ENCODE measurements at places on chromosomes 13 and 19. TPM values are rescaled to one million over a fixed set of nuclear protein-coding genes. Genes with fewer than 3 reads are reported as not detected.

JOSD2 gene
- total RNA-seq: 40.4 TPM

CPAMD8 gene
- total RNA-seq: 54.3 TPM

NDUFB7 gene
- 121 TPM for total RNA-seq

PTPRS gene
- total RNA-seq: 107 TPM

CADM4 gene
- 8.1 TPM for total RNA-seq

SPRED3 gene
- 0.62 TPM for total RNA-seq

RFPL4AL1 gene
- total RNA-seq: not detected

KLK10 gene
- total RNA-seq: 5.7 TPM

APOE gene
- total RNA-seq: 447 TPM

SPACA4 gene
- not detected for total RNA-seq

CLDN10 gene
- total RNA-seq: 1.6 TPM

FRY gene
- 93.7 TPM for total RNA-seq

ZNF470 gene
- 3.5 TPM for total RNA-seq

COL5A3 gene
- total RNA-seq: 8.9 TPM

USPL1 gene
- 14.9 TPM for total RNA-seq

ZNF548 gene
- 19.6 TPM for total RNA-seq

LPAR6 gene
- total RNA-seq: 25.7 TPM

CGB3 gene
- not detected for total RNA-seq

KLK12 gene
- total RNA-seq: 1.9 TPM

TNFRSF19 gene
- 21.1 TPM for total RNA-seq

C1QTNF9 gene
- not detected for total RNA-seq

CD37 gene
- total RNA-seq: 175 TPM

CACNG6 gene
- total RNA-seq: 2.2 TPM

SIGLEC6 gene
- 6.5 TPM for total RNA-seq

CACNG7 gene
- total RNA-seq: not detected

MYO1F gene
- total RNA-seq: 162 TPM

CYSLTR2 gene
- total RNA-seq: 2.6 TPM

TGDS gene
- total RNA-seq: 10.5 TPM

ZIK1 gene
- 2.9 TPM for total RNA-seq

MEDAG gene
- 7.2 TPM for total RNA-seq

PNKP gene
- total RNA-seq: 78.0 TPM

FOSB gene
- total RNA-seq: 18.0 TPM

PRODH2 gene
- not detected for total RNA-seq

PLPP2 gene
- total RNA-seq: 11.7 TPM

FIZ1 gene
- total RNA-seq: 14.3 TPM

C1QTNF9B gene
- total RNA-seq: not detected

THSD8 gene
- 1.5 TPM for total RNA-seq

CEACAM16 gene
- not detected for total RNA-seq

NCCRP1 gene
- 0.86 TPM for total RNA-seq

SLC10A2 gene
- not detected for total RNA-seq

SLC17A7 gene
- 0.56 TPM for total RNA-seq

ZFP14 gene
- total RNA-seq: 7.7 TPM

SMIM24 gene
- not detected for total RNA-seq

ZNF628 gene
- 7.1 TPM for total RNA-seq

SBK2 gene
- not detected for total RNA-seq

ZNF587B gene
- total RNA-seq: 12.5 TPM

HOMER3 gene
- total RNA-seq: 20.5 TPM

CBLC gene
- 2.3 TPM for total RNA-seq

PDE4C gene
- total RNA-seq: 9.6 TPM

ZNF600 gene
- 14.9 TPM for total RNA-seq

DMRTC2 gene
- total RNA-seq: not detected

TRIM13 gene
- total RNA-seq: 31.1 TPM

CGB5 gene
- not detected for total RNA-seq

TNFSF11 gene
- not detected for total RNA-seq

RNF225 gene
- total RNA-seq: not detected

SHISA2 gene
- 19.0 TPM for total RNA-seq

Data from lower lobe of right lung (tissue), 2 donors.